H1 (cell line): ENCODE measurements at places on chromosomes 2 and 18.

GRCh38 chr2:202822411-202822810 is 49.2 kb downstream of the ICA1L start:
- H3K4me1 ChIP-seq = no peaks in the 10 kb centered on the region
- H3K27me3 ChIP-seq = no peaks in the 10 kb centered on the region
- no peak overlapping the region for H3K4me3 ChIP-seq
- no peak for DNase-seq
- H3K27ac ChIP-seq = no peak overlapping the region

DNA sequence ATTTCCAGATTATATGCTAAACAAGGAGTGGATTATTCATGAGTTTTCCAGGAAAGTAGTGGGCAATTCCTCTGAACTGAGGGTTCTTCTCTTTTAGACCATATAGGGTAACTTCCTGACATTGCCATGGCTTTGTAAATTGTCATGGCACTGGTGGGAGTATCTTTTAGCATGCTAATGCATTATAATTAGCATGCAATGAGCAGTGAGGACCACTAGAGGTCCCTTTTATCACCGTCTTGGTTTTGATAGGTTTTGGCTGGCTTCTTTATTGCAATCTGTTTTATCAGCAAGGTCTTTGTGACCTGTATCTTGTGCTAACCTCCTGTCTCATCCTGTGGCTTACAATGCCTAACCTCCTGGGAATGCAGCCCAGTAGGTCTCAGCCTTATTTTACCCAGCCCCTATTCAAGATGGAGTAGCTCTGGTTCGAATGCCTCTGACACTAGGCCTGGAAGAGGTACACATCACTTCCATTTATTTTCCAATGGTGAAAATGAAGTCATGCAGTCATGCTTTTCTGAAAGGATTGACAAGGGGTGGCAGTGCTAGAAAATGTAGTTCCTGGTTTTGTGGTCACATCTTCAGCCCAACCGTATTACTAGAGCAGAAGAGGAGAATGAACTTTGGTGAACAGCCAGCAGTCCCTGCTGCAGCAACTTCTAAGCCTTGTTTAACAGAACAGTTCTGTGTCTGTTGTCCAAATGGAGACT is 26.6 kb upstream of the ITGA4 start:
- H3K27me3 ChIP-seq = no peaks in the 10 kb centered on the region
- H3K4me1 ChIP-seq = no peaks in the 10 kb centered on the region
- no peaks in the 10 kb centered on the region for H3K36me3 ChIP-seq
- H3K27ac ChIP-seq = no peak overlapping the region
- DNase-seq = no peak
- no peak overlapping the region for H3K4me3 ChIP-seq

- no peaks in the 10 kb centered on the region for H3K4me1 ChIP-seq
- no peak overlapping the region for H3K27ac ChIP-seq
- no peak for DNase-seq
- H3K36me3 ChIP-seq = no peaks in the 10 kb centered on the region
- no peaks in the 10 kb centered on the region for H3K27me3 ChIP-seq
- H3K4me3 ChIP-seq = no peak overlapping the region
These were observed 170.7 kb downstream of the STK39 start for GRCh38 chr2:168076731-168077130.

GRCh38 chr2:120641366-120641771 is 94.3 kb upstream of the GLI2 start:
- no peaks in the 10 kb centered on the region for H3K4me1 ChIP-seq
- no peaks in the 10 kb centered on the region for H3K36me3 ChIP-seq
- H3K4me3 ChIP-seq = no peak overlapping the region
- DNase-seq = no peak
- H3K27me3 ChIP-seq = no peaks in the 10 kb centered on the region; the same call in 1 of the 2 replicates
- H3K27ac ChIP-seq = no peak overlapping the region

DNA sequence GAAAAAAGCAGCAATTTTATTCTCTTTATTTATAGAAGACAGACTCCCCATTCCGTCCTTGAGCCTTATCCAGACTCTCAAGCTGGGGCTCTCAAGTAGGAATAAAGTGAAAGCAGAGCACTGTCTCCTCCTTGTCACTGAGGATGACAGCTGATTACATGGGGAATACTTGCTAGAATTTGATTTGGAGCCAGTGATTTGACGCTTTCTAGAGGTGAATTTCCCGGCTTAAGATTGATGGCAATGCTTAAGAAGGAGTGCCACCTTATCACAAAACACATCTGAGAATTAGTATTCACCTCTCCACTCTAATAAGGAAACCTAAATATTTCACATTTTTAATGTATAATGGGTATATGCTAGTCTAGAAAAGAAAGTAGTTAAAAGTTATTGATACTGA is 135.4 kb upstream of the SLC39A10 start:
- H3K36me3 ChIP-seq = no peaks in the 10 kb centered on the region
- DNase-seq = no peak
- no peaks in the 10 kb centered on the region for H3K27me3 ChIP-seq
- H3K27ac ChIP-seq = no peak overlapping the region

GRCh38 chr2:11812466-11813248 is 66.2 kb downstream of the LPIN1 start:
- H3K36me3 ChIP-seq = no peaks in the 10 kb centered on the region
- H3K4me3 ChIP-seq = no peak overlapping the region
- DNase-seq = no peak
- no peak overlapping the region for H3K27ac ChIP-seq

DNA sequence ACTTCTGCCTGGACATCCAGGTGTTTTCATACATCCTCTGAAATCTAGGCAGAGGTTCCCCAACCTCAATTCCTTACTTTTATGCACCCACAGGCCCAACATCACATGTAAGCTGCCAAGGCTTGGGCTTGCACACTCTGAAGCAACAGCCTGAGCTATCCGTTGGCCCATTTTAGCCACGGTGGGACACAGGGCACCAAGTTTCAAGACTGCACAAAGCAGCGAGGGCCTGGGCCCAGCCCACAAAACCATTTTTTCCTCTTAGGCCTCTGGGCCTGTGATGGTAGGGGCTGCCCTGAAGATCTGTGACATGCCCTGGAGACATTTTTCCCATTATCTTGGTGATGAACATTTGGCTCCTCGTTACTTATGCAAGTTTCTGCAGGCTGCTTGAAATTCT is 5.9 kb downstream of the C2orf69 start:
- peaks cover 6% of the 10 kb centered on the region for H3K36me3 ChIP-seq
- no peaks in the 10 kb centered on the region for H3K27me3 ChIP-seq
- no peak overlapping the region for H3K4me3 ChIP-seq
- no peaks in the 10 kb centered on the region for H3K4me1 ChIP-seq
- H3K27ac ChIP-seq = no peak overlapping the region

- DNase-seq = no peak
- H3K27ac ChIP-seq = no peak overlapping the region
- peaks cover 16% of the 10 kb centered on the region for H3K4me1 ChIP-seq
- H3K27me3 ChIP-seq = no peaks in the 10 kb centered on the region
These were observed 413.6 kb upstream of the TCF4 start for GRCh38 chr18:56001576-56001975.

DNA sequence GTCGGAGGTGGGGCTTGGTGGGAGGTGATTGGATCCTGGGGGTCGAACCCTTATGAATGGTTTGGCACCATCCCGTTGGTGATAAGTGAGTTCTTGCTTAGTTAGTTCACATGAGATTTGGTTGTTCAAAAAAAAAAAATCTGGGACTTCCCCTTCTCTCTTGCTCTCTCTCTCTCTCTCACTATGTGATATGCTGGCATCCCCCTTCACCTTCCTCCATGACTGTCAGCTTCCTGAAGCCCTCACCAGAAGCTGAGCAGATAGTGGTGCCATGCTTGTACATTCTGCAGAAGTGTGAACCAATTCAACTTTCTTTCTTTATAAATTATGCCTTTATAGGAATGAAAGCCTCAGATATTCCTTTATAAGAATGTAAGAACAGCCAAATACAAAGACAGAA is 269.7 kb upstream of the APCDD1 start:
- no peak overlapping the region for H3K27ac ChIP-seq
- H3K27me3 ChIP-seq = no peaks in the 10 kb centered on the region
- DNase-seq = no peak
- H3K4me3 ChIP-seq = no peak overlapping the region
- no peaks in the 10 kb centered on the region for H3K36me3 ChIP-seq

GRCh38 chr18:40841063-40841462 is 1114.0 kb upstream of the PIK3C3 start:
- H3K4me3 ChIP-seq = no peak overlapping the region
- no peaks in the 10 kb centered on the region for H3K36me3 ChIP-seq
- H3K27ac ChIP-seq = no peak overlapping the region
- no peaks in the 10 kb centered on the region for H3K27me3 ChIP-seq

GRCh38 chr18:24609254-24609653 is 148.8 kb downstream of the HRH4 start:
- H3K4me1 ChIP-seq = no peaks in the 10 kb centered on the region
- DNase-seq = no peak
- H3K36me3 ChIP-seq = no peaks in the 10 kb centered on the region
- H3K27ac ChIP-seq = no peak overlapping the region
- H3K4me3 ChIP-seq = no peak overlapping the region

DNA sequence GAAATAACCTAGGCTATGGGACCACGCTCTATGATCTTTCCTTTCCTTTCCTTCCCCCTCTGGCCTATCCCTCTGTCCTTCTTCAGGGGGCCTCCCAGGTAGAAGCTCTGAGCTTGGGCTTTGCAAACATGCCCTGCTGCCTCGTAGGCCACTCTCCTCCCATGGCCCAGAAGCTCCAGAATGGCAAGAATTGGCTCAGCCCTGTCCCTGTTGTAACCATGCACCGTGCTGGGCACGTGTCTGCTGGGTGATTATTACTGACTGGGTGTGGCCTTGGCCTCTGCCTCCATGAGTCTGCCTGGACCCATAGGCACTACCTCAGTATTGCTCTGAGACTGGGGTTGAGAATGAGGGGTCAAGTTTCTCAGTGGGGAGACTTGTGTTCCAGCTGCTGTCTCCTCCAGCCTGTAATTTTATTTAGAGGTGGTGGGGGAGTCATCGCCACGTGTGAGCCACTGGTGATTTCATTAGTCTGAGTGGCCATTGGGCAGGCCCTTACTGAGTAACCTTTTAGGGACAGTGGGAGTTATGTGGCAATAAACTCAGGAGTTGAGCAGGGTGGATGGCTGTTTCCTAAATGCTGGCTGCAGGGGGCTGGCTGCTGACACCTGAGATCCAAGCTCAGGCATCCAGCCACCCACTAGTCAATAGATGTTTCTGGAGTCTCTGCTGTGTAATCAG is 157.9 kb downstream of the CLIP4 start:
- H3K27ac ChIP-seq = no peak overlapping the region
- H3K4me1 ChIP-seq = no peaks in the 10 kb centered on the region; the same call in 1 of the 2 replicates
- no peaks in the 10 kb centered on the region for H3K27me3 ChIP-seq
- H3K4me3 ChIP-seq = no peak overlapping the region
- no peak for DNase-seq

GRCh38 chr2:138036522-138036921 is 72.2 kb downstream of the HNMT start:
- no peaks in the 10 kb centered on the region for H3K4me1 ChIP-seq
- no peaks in the 10 kb centered on the region for H3K27me3 ChIP-seq
- H3K36me3 ChIP-seq = no peaks in the 10 kb centered on the region
- DNase-seq = no peak

GRCh38 chr18:49853436-49853835 is 40.1 kb upstream of the ACAA2 start:
- H3K4me1 ChIP-seq = peaks cover 9% of the 10 kb centered on the region
- DNase-seq = no peak

DNA sequence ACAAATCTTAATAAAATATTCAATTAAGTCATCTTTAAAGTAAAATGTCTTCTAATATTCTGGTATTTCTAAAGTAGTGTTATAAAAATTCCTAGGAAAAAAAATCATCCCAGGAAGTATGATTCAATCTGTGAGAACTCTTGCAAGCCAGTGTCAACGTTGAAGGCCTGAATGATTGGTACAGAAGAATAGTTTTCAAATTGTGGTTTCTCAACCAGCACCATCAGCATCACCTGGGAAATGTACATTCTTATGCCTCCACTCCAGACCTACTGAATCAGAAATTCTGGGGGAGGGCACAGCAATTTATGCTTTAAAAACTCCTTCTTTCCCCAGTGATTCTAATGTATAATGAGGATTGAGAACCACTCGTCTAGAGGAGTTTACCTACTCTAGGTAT is 62.3 kb upstream of the C2orf15 start:
- H3K27me3 ChIP-seq = no peaks in the 10 kb centered on the region
- no peaks in the 10 kb centered on the region for H3K36me3 ChIP-seq

- H3K4me1 ChIP-seq = no peaks in the 10 kb centered on the region
- no peaks in the 10 kb centered on the region for H3K27me3 ChIP-seq
- no peak overlapping the region for H3K27ac ChIP-seq
- no peak for DNase-seq
- H3K4me3 ChIP-seq = no peak overlapping the region
These were observed 117.4 kb downstream of the ETAA1 start for GRCh38 chr2:67514515-67514914.

- H3K4me3 ChIP-seq = no peak overlapping the region
- H3K27ac ChIP-seq = no peak overlapping the region
- no peaks in the 10 kb centered on the region for H3K36me3 ChIP-seq
- H3K4me1 ChIP-seq = peaks cover 2% of the 10 kb centered on the region
These were observed 73.7 kb downstream of the TANK start for GRCh38 chr2:161233858-161234431.

- no peak for DNase-seq
- H3K27me3 ChIP-seq = peaks cover 20% of the 10 kb centered on the region
- H3K4me3 ChIP-seq = no peak overlapping the region
- H3K36me3 ChIP-seq = no peaks in the 10 kb centered on the region
- H3K27ac ChIP-seq = no peak overlapping the region
These were observed 26.2 kb downstream of the INHBB start for GRCh38 chr2:120371969-120372625.

GRCh38 chr2:230738391-230738811 is 25.8 kb downstream of the CAB39 start:
- no peak overlapping the region for H3K4me3 ChIP-seq
- no peak for DNase-seq
- peaks cover 2% of the 10 kb centered on the region; the same call in 1 of the 2 replicates for H3K4me1 ChIP-seq
- H3K36me3 ChIP-seq = no peaks in the 10 kb centered on the region
- H3K27me3 ChIP-seq = no peaks in the 10 kb centered on the region

DNA sequence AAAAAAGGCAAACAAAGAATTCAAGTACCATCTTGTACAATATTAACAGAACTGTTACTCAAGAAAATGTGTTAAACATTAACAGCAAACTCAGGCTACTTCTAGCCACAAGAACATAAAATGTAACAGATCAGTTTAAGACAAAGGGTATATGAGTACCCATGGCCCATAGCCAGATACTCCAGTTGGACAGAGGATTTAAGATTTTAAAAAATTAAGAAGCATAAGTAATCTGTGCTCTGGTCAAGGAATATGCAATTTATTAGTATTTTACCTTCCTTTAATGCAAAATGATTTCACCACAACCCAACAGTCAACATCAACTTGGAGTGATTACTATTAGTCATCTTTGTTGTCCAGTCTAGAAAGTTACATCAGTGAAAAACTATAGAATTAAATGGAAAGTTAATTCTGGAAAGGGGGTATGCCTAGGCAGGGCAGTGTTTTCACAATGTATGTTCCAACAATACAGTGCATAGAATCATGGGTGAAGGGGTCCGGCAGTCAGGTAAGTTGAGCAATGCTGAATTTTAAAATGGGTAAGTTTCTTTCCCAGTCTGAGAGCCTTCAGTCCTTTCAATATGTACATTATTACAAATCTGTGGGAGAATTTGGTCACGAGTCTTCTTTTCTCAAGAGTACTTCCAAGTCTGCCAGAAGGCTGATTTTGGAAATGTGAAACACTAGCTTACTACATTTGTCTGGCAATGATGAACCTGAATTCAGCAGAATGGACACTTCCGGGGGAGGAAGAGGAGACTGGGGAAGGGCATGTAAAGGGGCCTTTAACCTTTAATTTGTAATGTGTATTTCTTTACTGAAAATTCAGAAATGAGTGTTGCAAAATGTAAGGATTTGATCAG is 34.5 kb downstream of the SFT2D3 start:
- no peaks in the 10 kb centered on the region for H3K4me1 ChIP-seq
- no peaks in the 10 kb centered on the region; the same call in 1 of the 2 replicates for H3K36me3 ChIP-seq
- H3K27me3 ChIP-seq = no peaks in the 10 kb centered on the region
- no peak overlapping the region for H3K4me3 ChIP-seq
- H3K27ac ChIP-seq = no peak overlapping the region
